D341Med (cell line): ENCODE measurements at places on chromosomes 1 and 21.
A peak's percentile ranks its signal among the peaks of the same experiment; 100 is the strongest.

DNA sequence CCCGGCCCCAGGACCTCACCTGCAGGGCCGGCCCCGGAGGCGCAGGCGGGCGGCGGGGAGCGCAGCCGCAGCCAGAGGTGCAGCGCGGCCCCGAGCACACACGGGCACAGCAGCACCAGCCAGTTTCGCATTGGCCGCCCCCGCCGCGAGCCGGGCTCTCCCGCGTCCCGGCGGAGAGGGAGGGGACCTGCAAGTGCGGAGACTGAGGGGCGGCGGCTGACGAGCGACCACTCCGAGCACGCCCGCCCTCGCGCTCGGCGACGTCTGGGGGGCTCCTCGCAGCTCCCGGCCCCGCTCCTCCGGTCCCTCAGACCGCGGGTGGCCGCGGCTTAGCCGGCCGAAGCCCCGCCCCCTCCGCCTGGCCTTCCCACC lies at the start of gene B3GALNT2:
TSS of gene B3GALNT2 (minus strand) at position 331 of the 372 bp plus-strand sequence. CDS start at position 131, 200 bp downstream.
- no peak for DNase-seq

DNA sequence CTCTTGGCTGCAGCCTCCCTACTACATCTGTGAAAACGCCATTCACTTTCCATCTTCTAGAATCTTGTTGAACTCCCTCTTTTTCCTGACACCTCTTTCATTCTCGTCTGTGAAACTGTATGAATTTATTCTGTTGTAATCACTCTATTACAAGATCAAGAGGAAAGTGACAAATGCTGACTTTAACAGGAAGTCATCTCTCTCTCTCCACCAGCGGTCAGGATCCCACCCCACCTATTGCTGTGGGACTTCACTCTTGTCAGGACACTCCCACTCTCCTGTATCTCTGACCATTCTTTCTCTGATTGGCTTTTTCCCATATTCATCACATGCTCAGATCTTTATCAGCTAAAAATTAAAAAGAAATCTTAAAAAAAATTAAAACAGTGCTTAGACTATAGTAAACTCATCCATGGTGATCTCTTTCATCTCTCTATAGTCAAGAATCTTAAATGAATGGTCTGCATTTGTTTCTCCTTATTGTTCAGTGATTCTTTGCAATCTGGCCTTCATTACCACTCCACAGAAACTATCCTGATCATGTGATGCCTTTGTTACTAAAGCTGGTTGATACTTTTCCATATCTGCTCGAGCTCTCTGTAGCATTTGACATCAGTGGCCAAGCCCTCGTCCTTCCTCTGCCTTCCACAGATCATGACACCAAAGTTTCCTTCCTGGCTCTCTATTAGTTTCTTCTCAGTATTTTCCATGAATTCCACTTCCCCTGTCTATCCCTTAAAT lies 113.6 kb downstream of the UCHL5 start:
- DNase-seq: no peak

DNA sequence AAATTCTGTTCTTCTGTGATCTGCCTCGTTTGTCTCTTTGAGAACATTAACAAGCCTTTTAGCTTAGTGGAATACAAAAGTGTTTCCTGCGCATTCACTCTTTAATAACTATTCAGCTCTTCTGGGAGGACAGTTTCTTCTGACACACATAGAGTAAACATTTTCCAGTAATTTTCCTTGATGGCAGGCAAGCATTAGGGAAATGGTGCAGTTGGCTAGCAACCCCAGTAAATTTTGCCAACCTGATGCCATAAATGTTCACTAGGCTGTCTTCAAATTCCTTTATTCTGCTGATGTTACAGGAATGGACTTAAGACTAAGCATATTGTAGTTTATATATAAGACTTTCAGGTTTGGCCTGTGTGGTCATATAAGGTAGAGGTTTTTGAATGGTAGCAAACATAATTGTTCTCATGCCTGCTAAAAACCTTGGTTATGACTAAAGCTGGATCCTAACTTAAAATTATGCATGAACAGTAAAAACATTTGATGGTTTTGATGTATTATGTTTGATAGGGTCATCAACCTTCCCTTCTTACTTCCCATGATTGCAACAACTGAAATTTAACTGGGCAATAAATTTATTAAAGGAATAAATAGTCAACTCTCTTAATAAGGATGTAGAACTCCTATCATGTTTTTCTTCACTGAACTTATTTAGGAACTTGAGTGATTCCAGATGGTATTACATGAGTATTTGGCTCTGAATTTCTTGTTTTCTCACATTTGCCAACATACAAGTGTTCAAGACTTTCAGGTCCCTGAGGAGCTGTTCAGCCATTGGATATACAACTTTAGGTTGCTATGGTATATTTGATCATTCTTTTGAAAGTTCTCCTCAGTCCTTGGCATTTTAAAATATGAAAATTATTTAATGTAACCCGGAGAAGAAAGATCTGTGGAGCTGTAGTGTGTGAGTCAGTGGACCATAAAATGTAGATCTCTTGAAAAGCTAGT lies 223.4 kb downstream of the FMN2 start:
- no peak for DNase-seq

DNA sequence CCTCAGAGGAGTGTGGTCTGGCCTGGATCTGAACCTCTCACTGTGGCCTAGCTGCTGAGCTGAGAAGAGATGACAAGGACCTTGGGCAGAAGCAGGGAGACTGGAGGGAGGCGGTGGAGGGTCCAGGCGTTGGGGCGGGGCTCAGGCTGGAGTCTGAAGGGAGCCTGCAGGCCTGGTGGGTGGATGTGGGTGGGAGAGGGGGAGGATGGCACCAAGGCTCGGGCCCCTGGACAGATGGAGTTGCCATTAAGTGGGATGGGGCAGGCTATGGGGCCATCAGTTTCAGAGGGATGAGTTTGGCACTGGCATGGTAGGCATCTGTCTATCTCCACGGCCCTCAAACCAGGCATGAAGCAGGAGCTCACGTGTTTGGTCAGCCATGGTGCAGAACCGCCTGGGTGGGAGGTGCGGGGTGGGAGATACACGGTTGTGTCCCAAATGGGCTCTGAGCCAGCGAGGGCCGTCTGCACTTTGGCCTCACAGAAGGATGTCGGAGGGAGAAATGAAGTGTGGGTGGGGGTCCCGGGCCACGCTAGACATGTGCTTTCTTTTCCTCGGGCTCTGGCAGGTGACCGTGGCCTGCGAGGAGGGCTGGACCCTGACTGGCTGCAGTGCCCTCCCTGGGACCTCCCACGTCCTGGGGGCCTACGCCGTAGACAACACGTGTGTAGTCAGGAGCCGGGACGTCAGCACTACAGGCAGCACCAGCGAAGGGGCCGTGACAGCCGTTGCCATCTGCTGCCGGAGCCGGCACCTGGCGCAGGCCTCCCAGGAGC lies 23.6 kb downstream of the PCSK9 start:
- peak; percentile 70 for DNase-seq

DNA sequence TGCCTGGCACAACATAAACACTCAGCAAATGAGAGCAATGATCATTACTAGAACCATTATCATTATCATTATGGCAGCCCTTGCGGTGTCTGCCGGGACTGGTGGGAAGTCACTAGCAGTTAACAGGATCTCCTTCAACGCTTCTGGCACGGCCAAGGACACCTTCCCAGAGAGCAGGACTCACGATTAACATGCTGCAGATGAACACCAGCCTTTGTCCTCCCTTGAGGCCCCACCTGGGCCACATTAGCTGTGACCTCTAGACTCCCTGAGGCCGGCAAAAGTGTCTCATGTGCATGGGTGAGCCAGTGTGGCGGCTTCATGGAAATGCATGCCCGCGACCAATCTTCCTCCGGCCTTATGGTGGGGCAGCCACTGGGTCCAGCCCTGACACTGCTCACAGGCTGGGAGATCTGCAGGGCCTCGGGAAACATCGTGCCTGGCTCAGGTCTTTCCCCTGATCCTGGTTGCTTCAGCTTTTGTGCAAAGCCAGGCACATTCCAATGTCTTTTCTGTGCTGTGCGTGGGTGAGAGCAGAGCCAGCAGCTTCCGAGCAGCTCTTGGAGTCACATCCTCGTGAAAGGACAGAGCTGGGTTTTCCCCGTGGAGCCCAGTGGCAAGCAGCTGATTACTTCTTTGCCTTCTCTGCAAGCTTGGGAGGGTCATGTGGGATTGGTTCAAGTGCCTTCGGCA lies 107.3 kb downstream of the HMGB4 start:
- DNase-seq: no peak

DNA sequence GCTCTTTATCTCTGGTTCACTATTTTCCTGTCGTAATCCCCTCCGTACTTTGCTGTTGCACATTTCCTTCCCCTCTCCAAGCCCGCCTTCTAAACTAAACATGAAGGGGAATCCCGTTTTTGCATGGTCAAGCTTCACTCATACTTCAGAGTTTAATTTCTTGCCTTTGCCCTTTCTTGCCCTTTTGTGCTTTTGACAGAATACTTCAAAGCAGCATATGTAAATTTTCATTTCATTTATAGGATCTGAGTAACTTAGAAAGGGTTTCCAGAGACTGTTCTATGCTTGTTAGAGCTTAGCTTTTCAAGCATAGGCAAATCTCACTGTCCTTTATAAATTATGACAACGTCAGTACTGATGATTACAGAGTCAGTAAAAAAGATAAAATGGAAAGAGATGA lies 27.7 kb downstream of the SPATA45 start:
- no peak for DNase-seq

DNA sequence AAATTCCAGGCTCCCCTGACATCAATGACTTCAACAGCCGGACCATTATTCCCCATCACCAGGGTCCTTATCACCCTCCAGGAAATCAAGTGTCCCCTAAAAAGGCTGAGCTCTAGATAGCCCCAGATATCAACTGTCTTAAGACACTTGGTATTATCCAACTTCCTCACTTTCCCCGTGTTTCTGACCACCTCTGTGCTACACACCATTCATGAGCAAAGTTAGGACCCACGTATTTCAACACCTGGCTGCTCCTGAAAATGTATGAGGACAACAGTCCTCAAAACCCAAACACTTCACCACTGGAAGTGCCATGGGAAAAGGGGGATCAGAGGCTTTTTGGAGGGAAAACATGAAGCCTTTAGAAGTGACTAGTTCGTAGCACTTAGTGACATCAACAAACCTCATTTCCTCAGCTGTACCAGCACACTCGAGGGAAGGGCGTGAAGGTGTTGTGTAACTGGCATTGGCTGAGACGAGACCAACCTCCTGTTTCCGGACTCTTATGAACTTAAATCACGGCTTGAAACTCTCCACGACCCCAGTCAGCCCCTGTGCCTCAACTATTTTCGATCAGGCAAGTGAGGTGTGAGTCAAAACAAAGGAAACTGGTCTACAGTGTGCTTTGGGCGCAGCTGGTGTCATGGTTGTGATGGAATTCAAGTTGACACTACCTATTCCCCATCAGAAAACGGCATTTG lies 4.1 kb upstream of the CHD5 start:
- no peak for DNase-seq

DNA sequence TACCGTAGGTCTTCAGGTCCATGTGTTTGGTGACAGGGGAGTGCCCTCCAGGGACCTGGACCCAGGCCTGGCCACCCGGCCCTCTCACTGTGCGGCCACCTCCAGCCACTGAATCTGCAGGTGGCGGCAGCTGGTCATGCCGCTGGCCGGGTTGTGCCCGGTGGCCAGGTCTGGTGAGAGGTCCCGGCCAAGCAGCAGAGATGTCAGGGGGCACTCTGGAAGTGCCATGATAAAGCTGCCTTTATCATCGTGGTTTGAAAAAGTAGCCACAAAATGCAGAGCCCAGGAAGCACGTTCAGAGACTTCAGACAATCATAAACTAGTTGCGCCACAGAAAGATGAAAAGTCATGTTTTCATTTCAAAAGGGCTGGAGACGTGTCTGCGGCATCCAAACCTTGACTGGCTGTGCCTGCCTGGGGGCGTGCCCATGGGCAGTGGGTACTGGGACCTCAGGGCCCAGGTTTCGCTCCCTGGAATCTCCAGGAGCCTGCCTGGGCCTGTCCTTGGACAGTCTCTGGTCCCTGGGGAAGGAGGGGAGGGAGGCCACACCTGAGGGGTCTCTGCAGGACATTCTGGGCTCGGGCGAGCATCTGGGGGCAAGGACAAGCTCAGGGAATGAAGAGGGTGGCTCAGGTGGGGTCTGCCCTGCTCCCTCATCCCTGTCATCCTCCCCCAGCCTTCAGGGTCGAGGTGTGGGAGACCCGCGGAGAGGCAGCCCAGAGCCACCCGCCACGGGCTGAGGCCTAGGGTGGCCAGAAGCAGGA lies 44.9 kb downstream of the COL18A1 start:
- DNase-seq: no peak

DNA sequence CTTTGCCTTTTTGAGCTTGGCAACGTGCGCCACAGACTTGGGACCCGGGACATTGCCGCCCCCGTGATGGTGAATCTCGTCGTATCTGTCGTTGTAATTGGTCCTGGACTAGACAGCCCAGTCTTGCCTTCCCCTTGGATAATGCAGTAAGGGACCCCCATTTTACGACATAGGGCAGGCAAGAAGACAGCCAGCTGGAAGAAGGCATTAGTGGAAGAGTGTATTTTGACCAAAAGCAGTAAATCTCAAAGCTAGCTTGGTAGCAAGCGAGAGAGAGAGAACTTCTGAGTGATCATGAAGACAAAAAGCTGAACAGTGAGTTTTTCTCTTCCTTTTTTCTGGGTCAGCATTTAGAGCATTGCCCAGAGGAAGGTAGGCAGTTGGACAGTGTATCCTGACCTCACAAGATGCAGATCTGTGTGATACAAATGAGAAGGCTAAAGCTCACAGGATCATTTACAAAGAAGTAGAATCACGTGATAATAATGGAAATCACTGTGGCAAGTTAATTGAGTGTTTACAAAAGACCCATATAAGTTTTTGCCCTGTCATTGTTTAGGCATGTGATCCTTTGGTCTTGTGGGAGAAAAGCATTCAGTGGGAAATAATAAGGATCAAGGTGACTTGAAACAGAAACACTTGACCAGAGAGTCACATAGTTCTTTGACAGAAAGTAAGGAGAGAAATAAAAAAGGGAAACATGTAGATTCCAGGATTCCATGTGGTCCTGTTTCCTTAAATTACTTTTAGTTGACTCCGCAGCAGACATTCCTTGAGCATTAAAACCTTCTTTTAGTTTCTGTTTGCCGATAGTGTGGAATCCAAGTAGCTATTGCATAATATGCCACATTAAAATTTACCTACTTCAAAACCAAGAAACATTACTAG lies 66.3 kb downstream of the CNST start:
- no peak for DNase-seq

GRCh38 chr1:68317543-68317942 lies 85.2 kb upstream of the WLS start:
- DNase-seq: no peak

- DNase-seq: no peak
These were observed 243 bp downstream of the C1orf21 start for GRCh38 chr1:184387069-184387475.

DNA sequence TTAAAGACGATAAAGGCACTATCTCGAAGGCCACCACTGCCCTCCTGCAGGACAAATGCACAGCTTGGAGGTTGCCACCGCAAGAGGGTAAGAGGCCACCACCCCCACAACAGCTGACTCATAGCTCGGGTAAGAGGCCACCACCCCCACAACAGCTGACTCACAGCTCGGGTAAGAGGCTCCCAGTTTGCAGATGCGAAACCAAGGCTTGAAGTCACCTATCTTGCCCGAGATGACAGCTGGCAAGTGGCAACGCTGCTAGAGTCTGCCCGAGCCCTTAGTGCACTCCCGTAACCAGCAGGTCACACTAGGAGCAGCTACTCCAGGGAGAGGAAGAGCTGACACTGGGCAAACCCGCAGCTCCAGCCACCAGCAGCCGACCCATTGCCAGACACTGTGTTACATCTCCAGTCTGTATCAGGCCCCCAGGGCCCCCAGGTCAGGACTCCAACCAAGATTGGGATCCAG lies 17.1 kb upstream of the SPSB1 start:
- DNase-seq: no peak
